ENCODE measurements at places on chromosomes 16 and 17.

GRCh38 chr16:89150981-89151380 is 20.6 kb upstream of the CDH15 start:
- no peak for DNase-seq

DNA sequence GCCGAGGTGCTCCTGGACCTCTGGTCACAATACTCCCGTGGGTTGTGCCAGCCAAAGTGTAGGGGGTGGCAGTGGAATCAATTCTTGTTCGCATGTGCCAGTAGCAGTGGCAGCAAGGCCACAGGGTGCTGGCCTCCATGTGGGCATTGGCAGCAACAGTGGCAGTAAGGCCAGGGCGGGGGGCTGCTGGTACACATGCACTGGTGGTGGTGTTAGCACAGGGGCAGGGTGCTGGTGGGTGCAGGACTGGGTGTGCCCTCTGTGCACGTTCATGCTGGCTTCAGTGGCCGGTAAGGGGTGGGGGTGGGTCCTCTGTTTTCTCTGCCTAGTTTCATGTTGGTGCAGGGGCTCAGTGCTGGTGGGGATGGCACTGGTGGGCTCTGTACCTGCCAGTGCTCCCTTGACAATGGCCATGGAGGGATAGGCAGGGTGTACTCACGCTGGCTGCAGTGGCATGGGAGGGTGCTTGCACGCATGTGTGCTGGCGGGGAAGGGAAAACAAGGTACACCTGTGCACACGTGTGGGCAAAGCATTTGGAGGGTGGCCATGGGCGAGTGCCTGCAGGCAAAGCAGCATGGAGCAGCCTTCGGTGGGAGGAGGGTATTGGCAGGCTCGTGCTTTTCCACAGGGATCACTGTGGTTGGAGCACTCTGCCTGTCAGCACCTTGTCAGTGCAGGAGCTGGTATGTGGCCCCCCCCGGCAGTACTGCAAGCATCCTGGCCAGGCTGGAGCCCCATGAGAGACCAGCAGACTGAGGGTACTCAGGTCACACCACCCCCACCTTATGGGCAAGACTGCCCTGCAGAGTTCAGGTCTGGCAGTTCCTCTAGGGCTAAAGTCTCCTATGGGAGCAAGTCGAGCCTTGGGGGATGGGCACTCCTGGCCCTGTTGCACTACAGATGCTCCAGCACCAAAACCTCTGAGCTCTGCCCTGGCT is 35.8 kb downstream of the NF1 start:
- DNase-seq: no peak

- DNase-seq: no peak
Measured at GRCh38 chr16:54160939-54161897, 125.4 kb downstream of the IRX3 start.

DNA sequence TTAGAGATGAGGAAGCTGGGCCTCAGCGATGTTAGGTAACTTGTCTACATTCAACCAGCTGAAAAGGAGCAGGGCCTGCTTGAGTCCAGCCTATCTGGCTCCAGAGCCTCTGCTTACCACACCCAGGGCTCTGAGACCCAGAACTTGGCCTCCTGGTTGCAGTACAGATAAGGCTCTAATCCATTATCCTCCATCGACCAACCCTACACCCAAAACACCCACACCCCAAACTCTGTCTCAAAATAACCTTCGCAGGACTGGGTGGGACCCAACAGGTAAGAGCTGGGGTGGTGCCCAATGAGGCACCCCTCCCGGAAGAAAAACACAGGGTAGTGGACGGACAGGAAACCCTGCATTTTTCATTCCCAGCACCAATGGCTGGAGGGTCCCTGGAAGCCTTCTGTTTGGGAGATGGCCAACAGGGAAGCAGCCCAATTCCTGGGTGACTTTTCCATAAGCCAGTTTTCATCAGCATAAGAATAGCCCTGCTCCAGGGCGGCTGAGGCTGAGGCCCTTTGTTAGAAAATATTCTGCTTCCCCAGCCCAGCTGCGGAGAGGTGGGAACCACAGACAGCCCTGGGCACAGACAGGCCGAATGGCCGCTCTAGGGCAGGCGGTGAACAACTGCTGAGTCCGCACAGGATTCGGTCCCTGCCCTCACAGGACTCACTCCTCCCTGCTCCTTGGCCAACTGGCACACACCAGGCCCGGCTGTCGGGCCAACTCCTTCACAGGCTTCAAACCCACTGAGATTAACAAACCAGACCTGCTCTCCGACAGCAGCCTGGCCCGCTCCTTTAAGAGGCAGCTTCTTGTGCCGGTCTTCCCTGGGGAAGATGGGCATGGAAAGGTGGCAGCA is 9.8 kb downstream of the SMIM5 start:
- DNase-seq: no peak

DNA sequence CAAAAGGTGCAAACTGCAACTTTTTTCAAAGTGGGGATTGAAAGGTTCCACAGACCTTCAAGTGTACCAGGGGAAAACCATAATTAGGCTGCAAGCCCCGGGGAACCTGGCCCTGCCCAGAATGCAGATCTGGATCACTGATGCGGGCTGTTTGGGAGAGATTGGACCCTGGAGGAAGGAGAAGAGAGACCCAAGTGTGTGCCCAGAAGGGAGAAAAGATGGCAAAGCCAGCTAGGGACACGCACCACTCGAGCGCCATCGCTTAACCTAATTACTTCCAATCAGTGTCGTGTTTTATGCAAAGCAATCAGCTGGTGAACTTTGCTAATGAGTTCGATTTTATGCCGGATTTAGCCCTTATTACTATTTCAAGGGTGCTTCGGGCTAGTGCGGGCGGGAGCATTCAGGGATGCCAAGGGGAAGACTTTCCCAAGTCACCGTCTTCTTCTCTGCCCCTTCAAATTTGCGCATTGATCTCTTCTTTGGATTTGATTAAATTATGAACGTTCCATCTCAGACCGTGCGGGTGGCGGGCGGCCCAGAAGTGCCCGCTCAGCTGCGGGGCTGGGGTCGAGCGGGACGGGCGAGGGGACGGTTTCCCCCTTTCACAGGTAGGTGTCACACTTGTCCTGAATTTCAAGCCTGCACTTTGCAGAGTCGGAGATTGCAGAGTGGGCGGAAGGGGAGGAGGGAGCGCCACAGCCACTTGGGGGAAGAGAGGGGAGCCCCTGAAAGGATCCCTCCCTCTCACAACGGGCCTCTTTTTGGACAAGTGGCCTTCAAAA is 4.0 kb downstream of the IRX5 start:
- DNase-seq: peak; percentile 78

DNA sequence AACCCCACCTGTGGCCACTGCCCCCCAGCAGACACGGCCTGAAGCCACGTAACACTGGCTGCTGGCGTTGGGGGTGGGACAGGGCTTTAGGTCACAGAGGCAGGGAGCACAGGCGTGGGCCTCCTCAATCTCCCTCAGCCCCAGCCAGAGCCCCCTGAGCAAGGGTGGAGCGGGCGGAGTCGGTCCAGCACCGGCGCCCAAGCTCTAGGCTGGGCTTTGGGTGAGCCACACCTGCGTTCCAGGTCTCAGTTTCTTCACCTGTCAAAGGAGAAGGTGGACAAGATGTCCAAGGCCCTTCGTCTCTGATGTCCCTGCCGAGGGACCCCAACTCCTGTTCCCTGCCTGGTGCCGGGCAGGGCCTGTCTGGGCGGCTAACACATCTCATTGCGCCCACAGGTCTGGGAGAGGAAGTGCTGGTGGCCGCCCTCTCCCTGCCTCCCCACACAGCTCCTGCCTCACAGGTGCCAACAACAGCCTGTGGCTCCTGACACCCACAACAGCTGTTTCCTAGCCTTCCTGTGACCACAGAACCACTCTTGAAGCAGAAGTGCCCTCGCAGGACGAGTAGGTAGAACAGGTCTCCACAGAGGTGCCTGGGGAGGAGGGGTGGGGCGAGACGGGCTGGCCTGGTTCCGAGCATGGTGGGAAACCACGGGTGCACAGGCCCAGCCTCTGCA is 12.0 kb downstream of the FAM83G start:
- no peak for DNase-seq

GRCh38 chr16:86549076-86549892 is 5.8 kb downstream of the MTHFSD start:
- DNase-seq: no peak

- no peak for DNase-seq
Measured at GRCh38 chr16:86307514-86307903, 202.8 kb upstream of the FOXF1 start.

GRCh38 chr16:85664580-85665372 is 24.0 kb downstream of the GINS2 start:
- DNase-seq: no peak

DNA sequence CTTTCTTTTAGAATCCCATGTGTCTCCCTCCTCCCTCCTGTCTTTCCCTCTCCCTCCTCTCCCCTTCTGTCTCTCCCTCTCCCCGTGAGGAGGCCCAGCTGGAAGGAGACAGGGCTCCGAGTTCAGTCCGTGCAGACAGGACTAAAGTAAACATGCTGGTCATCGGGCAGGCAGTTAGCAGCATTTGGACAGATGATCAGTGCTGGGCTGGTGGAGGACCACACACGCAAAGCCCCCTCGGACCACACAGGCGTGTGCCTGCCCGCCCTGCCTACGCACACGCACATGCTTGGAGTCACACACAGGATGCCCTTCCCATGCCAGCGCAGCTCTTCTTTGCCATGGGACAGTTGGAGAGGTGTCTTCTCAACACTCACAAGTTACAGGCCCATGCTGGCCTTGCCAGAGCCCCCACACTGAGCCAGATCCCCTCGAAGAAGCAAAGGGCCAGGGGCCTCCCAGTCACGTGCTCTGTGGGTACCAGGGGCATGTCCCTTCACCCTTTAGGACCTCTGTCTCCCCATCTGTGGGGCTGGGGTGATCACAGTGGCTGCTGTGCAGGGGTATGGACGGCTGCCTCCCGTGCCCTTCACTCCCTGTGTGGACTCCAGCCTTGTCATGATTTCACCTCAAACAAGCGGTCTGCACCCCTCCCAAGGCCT is 215.7 kb upstream of the FOXF1 start:
- peak; percentile 95 for DNase-seq

- no peak for DNase-seq
Measured at GRCh38 chr17:15954222-15954621, 9.3 kb downstream of the ADORA2B start.

- peak; percentile 0 for DNase-seq
Measured at GRCh38 chr17:34503528-34504195, 75.7 kb upstream of the TMEM132E start.

DNA sequence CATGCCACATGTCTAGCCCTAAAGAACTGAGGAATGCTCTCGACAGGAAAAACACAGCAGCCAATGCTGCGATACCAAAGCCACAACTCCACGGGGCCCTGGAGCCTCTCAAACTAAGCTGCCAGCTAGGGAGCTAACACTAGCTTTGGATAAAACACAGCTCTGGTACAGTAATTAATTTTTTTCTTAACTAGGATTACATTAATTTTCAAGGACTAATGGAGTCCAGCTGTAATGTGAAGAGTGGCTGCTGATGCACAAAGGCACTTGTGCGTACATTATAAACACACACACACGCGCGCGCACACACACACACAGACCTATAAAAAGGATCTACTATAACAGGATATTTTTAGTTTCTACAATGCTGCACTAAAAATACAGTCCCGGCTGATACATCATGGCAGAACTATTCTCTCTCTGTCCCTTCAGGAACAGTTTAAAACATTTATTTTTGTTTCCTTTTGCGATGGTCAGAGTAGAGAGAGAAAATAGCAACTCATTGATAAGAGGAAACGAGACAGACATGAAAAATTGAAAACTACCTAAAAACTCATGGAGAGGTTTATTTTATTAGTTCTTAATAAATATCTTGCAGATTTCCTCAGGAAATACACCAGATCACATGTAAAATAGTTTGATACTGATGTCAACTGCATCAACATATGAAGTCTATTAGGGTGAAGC is 88.5 kb downstream of the SMG6 start:
- peak; percentile 87 for DNase-seq

DNA sequence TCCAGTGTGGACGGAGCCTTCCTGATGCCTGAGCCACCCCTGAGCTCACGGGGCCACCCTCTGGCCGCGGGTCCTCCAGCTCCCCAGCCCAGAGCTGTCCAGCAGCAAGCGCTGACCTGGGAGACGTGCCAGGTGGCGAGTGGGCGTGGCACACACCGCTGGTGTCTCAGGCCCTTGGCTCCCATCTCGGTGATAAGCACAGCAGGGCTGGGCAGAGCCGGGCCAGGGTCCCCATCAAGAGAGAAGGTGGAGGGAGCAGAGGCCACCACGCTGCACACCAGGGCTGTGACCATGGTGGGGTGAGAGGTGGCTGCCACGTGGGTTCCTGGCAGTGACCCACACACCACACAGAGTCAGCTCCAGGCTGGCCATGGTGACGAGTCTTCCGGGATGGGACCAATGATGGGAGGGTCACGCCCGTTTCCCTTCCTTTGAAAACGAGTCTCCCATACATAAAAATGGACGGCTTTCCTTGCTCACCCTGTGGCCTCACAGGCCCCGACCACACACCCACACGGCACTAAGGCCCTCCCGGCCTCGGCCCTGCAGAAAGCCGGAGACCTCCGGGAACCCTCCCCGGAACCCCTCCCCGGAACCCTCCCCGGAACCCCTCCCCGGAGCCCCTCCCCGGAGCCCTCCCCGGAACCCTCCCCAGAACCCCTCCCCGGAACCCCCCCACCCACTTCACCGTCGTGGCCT is 16.8 kb downstream of the UTS2R start:
- no peak for DNase-seq

DNA sequence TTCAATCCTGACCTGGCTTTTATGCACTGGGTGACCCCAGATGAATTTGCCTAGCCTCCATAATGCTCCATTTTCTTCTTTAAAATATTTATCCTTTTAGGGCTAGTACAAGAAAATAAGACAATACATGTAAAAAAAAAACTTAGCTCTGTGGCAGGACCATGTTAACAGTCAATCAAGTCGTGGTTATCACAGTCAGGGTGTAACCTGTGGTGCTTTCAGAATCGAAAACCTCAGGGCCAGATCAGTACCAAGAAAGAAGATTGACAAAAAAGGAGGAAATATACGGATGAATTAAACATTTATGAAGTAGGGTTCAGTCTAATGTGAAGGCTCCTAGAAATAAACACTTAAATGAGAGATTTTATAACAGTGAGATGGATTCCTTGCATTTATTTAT is 347.2 kb upstream of the MAF start:
- DNase-seq: no peak

- DNase-seq: no peak
Measured at GRCh38 chr16:31064882-31065461, 9.1 kb downstream of the ZNF668 start.

DNA sequence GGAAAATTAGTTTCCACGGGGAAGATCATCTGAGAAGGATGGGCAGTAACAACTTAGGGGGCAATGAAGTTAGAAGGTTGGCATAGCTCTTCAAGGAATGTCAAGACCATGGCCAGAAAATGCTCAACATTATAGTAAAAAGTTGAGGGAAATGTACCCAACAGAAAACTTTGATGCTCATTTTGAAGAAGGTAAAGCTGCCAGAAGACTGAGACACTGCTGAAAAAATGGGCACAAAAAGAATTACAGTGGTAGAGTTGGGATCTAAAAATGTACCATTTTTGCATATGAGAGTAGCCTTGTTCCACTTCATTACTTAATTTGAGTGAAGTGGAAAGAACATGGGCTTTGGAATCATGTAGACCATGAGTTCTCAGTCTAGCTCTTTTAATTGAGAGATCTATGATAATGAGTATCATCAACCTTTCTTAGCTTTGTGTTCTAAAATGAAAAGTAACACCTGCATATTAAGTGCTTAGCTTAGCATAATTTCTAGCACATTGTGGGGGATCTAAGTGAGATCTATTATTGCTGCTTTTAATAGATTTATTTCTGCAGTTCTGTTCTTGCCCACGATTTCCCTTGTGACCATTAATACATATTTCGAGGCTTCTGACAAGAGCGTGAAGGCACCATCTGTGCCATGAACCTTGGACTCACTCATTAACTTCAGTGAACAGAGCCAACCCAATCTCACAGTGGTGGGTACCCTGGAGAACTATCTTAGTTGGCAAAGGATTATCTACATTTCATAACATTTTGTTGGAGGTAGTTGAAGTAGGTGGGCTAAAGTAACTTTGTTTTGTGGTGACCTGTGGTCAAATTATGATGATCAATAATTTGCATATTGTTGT is 3.0 kb downstream of the NACA2 start:
- DNase-seq: no peak

Measured in lung (tissue), 17 donors.